Stimulated activated CD4-positive, alpha-beta T cell treated with anti-CD3 and anti-CD28 coated beads, Interleukin-15, amount 100 ng/mL, for 1 hour (primary cell): ENCODE measurements at places on chromosomes 5 and 9.

DNA sequence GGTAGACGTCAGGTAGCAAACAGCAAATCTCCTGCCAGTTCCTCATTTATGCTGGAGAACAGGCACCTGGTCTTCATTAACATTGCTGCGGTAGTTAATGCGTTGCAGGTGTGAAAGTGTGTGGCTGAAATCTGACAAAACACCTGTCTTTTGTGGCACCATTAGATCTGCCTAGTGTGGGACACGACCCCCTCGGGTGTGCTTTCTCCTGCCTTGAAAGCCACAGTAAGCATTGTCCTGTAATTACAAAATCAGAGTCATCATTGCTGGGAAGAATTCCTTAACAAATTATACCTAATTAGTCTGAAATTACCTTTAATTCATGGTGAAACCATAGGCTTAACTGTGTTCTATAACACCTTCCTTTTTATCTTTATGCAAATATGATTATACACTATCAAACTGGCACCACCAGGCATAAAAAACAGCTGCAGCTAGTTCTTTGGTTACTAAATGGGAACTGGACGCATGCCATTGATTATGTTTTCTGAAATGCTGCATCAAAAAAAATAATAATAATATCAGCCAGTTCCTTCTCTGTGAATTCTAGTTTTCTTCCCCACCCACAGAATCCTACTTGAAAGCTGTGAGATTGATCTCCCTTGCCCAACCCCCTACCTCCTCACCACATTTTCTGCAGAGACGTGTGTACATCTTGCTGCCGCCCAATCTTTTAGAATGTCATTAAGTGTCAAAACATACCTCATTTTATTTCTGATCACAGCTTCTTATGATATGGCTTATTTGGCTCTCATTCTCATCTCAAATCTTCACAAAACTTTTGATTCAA, 374.0 kb downstream of the NFIB start:
- DNase-seq: no peak

DNA sequence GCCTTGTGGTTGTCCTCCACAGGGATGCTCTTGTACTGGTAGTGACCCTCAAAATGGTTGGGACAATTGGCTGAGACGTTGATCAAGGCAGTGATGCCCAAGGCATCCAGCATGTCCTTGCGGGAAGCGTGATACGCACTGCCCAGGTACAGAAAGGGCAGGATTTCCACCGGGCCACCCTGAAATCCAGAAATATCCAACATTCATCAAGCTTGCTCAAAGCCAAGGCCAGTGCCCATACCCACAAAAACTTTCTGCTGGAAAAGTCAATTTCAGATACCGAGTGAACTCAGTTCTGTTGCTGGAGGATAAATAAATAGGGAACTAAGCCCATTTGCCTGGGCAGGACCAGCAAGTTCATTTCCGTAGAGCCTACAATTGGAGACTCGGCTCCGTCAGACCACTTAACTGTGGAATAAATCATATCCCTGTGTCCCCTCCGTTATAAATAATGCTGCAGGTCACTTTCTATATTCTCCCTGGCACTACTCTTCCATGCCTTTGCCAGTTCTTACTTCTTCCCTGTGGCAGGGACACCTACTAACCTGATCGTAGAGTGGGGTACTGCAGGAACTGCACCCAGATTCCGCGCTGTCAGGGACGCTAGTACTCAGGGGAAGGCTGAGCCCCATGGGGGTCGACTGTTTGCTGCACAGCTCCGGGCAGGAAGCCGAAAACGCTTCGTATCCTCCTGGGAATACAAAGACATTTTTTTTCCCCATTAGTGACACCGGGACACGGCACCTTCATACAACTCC, 1.2 kb downstream of the DUSP1 start:
- DNase-seq: no peak

DNA sequence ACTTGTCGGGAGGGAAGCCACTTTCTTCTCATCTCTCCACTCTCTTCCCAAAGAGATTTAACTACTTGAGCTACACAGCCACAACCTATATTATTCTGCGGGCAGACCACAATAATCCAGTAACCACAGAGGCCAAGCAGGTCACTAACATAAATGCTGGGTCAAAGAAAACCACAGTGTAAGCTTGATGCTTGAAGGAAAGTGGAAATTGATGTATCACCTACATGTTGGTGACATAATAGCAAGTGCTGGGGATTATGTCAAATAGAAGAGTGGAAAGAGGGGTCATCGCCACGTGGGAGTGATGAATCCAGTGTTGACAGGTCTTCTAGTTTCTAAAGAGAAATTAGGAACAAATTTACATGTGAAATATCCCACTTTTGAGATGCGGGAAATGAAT, 40.9 kb downstream of the RFK start:
- DNase-seq: no peak

GRCh38 chr5:156380848-156381247, 53.9 kb downstream of the SGCD start:
- no peak for DNase-seq

- no peak for DNase-seq
These were observed 29.3 kb downstream of the CSF1R start for GRCh38 chr5:150057052-150057451.

DNA sequence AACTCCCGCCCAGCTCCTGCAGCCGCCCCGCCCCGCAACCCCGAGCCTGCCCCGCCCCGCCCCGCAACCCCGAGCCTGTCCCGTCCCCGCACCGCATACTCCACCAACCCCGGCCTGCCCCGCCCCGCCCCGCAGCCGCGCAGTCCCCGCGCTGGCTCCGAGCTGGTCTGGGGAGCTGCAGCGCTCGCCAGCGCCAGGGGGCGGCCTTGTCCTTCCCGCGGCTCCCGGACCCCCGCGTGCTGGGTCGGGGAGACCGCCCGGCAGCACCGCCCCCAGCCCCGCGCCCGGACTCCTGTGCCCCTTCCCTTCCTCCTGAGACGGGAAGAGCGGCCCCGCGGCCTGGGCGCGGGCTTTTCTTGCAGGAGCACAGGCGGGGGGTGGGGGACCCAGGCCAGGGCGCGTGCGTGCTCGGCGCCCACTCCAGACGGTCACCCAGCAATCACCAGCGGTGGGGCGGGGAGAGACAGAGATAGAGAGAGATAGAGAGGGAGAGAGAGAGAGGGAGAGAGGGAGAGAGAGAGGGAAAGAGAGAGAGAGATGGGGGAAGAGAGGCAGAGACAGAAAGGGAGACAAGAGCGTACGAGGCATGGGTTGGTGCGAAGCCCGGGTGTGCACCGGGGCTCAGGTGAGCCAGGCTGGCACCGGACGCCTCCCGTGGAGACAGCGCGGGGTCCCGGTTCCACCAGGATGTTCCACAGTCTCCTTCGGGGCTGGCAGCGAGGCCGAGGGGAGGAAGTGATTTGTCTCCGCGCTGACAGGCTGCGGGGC, 14.7 kb upstream of the TMEM250 start:
- DNase-seq: no peak

DNA sequence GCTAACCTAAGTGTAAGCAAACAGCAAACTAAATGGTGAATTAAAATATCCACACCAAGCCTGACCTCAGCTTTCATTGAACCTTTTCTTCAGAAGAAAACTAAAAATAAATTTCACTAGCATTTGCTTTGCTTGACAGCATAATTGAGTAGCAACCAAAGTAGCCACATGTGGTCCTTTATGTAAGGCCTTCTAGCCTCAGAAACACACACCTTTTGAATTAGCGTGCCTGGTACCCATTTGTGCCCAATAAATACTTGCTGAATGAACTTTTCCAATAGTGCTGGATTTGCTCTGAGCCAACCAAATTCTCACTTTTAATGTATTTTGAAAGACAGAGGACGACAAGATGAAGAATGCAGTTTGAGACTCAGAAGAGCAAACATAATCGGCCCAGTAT, 2.1 kb upstream of the NIPBL start:
- DNase-seq: no peak

GRCh38 chr9:98850851-98851729, 43.6 kb downstream of the GALNT12 start:
- no peak for DNase-seq

DNA sequence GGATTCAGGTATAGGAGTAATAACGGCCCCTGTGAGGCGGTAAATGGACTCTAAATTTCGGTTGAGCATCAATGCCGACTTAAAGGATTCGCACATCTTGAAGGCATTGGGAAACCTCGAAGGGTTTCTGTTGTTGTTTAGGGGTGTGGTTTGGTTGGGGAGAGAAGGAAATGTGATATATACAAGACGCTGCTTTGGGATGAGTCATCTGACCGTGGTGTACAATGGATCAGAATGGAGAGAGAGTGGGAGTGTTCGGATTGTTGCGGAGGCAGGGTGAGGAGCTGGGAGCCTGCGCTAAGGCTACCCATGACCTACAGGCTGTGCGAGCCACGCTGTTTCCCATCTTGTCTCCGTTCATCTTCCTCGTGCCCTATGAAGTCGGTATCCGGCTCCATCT, 60.4 kb upstream of the ERCC6L2 start:
- DNase-seq: no peak

- no peak for DNase-seq
These were observed 93.1 kb downstream of the MRPS27 start for GRCh38 chr5:72226950-72227349.

DNA sequence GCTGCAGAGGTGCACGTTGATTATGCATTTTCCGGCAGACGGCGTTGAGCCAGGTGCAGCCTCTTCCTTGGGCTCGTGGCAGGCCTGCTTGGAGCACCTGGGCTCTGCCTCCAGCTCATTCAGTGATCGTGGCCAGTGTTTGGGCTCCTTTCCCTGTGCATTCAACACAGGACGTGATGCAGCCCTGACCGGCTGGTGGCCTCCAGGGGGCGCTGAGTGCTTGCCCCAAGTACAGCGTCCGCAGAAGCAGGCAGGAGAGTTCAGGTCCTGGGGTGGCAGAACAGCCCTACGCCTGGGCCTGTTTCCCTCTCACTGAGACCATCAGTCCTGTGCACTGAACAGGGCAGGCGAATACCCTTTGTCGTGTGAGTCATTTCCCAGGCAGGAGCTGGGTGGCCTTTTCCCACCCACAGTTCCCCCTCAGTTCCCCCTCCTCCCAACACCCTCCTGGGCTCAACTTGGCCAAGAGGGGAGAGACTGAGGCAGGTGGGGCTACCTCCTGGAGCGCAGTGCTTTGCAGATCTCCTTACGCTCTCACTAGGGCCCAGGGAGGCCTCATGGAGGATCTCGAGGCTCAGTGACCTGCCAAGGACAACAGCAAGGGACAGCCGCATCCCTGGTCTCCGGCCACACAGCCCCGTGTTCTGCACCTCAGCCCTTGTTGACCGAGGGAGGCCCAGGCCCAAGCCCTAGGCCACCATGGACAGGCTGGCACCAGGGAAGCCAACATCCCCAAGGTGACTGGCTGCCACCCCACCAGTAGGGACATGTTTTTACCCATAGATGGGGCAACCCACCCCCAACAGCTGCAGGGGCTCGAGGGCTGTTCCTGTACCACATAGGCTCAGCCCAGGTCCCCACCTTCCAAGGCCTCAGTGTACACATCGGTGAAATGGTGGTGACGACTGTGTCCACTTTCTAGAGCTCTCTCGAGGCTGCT, 52.9 kb downstream of the LRSAM1 start:
- peak; percentile 71 for DNase-seq

DNA sequence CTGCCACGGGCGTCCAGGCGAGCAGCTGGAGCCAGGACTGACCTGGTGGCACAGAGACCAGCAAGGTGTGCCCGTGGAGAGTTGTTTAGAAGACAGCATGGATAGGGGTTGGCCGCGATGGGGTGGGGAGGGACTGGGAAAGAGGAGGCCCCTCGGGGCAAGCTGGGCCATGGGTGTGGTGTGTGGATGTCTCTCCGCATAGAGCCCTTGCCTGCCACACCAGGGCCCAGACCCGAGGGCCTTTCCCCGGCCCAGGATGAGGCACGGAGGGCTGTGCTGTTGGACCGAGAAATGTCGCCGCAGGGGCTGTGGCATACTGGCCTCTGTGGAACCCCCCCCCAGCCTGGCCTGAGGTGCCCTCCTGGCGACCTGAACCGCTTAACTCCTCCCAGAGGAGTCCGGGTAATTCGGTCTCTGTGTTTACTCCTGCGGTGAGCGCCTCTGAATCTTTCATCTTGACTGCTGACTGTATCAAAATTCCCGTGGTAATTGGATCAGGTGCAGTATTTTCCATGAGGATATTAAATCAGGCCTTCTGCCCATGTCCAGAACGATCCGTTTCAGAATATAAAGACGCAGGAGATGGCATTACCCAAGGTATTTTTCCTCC, 22.5 kb upstream of the LAMC3 start:
- no peak for DNase-seq

DNA sequence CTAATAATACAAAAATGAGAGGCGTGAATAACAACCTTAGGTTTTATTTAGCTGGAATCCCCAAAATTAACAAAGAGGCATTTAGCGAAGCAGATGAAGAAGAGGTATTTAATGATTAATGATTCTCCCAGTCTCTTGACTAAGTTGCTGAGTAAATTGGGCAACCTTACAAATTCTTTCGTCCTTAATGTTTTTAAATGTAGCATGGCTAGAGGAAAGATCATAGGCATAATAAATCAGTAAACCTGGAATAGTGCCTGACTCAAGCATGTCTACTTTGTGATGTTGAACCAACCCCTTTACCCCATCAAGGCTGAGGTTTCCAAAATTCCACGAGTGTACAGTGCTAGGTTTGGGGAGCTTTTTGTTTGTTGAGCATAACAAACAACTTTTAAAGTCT, 7.9 kb downstream of the BHMT start:
- DNase-seq: no peak

DNA sequence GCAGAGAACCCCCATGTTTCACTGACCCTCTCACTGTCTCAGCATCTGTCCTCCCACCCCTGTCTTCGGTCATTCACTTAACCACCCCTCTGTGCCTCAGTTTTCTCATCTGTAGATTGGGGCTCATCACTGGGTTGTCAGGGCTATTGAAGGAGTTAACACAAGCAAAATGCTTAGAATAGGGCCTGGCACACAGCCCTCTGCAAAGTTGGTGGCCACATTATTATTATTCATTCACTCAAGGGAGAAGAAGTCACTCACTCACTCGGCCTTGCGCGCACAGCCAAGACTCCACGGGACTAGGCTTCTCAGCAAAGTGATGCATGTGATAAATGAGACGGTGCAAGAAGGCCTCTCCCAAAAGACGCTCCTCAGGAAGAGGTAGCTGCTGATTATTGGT, 8.0 kb downstream of the PDGFRB start:
- no peak for DNase-seq
